ENCODE measurements at places on chromosomes 5 and 9. TPM values are rescaled to one million over a fixed set of nuclear protein-coding genes. Genes with fewer than 3 reads are reported as not detected.

GRCh38 chr5:129465776-129466344 lies 5.8 kb downstream of the ADAMTS19 start:
- H3K4me3 ChIP-seq, result no peak overlapping the region
- no peak for DNase-seq
- peaks cover 5% of the 10 kb centered on the region for H3K4me1 ChIP-seq
- H3K27ac ChIP-seq, result no peak overlapping the region

DNA sequence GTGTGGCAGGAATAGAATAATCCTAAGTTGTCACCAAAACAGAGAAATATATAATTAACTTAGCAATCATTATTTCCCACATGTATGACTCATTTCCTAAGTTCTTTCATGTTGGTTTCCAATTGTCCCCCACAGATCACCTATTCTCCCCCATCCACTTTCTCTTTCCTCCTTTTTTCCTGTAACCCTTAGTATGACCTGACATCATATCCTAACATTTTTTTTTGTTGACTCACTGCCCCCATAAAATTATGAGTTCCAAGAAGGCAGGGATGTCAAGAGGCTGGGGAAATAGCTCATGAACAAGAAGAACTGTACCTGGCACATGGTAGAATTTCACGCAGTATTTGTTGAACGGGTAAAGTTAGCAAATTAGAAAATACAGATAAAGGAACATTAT lies 186.7 kb downstream of the DCP2 start:
- no peak for DNase-seq
- no peaks in the 10 kb centered on the region for H3K36me3 ChIP-seq
- no peaks in the 10 kb centered on the region for H3K27me3 ChIP-seq
- peaks cover 6% of the 10 kb centered on the region for H3K4me1 ChIP-seq
- H3K4me3 ChIP-seq, result no peak overlapping the region
- H3K27ac ChIP-seq, result no peak overlapping the region

GRCh38 chr9:93902780-93903655 lies 52.1 kb downstream of the BARX1 start:
- H3K27me3 ChIP-seq, result peaks cover under 1% of the 10 kb centered on the region
- H3K4me1 ChIP-seq, result peaks cover 6% of the 10 kb centered on the region
- no peak for DNase-seq
- no peak overlapping the region for H3K27ac ChIP-seq
- H3K4me3 ChIP-seq, result no peak overlapping the region

The GPR150 gene
- total RNA-seq, result 0.46 TPM

The TNC gene
- total RNA-seq, result 0.90 TPM

The C5orf58 gene
- not detected for total RNA-seq

The LRRC19 gene
- total RNA-seq, result not detected

Measured in activated CD4-positive, alpha-beta T cell treated with anti-CD3 and anti-CD28 coated beads for 36 hours (primary cell).